ENCODE measurements at places on chromosomes 16 and 17.

DNA sequence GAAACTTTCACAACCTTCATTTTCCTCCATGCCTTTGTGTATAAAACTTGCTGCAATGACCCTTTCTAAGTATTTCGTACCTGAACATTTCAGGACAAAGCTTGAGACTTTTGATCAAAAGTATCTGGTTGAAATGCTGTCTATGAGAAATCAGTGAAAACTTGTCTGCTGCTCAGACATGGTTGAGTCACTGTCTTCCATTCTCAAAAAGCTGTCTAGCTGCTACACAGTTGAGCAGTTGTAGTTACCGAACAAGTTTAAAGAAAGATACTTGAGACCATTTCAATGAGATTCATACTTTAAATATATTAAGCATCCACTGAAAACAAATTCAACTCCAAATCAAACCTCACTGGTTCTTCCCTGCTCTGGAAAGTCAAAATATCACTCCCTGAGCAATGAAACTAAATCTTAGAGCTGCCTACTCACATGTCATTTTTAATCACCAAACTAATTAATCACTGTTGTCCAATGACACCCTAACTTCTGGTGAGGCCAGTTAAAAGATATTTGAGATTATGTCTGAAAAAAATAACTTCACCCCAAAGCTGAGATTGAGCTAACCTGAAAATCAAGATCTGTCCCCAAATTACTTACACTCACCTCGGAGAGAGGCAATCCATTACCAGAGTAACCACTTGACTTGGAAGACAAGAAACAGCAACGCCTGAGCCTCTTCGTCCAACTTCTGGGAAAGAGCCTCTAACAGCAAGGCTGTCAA lies 488 bp downstream of the TMEM100 start:
- DNase-seq: peak; percentile 49

- DNase-seq: no peak
Observed at GRCh38 chr16:75918109-75918508, 191.8 kb upstream of the CPHXL start.

DNA sequence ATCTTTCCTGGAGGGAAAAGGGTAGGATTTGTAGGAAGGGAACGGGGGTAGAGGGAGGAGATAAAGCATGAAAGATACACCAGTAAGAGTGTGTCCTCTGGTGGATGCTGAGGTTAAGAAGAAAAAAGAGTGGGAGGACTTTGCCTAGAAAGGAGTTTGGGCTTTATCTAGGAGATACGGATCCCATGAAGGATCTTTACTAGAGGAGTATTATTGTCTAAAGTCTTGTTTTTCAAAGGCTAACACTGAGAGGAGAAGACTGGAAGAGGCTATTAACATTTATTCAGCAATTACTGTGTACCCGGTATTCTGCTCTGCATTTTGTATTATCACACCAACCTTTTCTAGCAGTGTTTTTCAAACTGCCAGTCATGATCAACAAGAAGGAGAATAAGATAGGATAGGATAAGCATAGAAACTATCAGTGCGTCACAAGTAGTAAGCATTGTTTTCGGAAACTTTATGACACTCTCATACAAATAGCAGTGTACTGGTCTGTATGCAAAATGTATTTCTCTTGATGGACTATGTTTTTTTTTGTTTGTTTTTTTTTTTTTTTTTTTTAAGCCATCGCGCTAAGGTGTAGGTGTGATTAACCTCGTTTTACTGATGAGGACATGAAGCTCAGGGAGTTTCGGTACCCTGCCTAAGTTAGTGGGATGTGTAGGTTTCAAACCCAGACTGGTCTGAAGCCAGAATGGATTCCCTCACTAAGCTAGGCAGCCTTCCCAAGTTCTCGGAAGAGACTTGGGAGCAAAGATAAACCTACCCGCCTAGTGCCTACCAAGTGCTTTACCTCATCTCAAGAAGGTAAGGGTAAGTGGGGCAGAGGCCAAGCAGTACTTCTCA lies 1.3 kb upstream of the SP2 start:
- no peak for DNase-seq

DNA sequence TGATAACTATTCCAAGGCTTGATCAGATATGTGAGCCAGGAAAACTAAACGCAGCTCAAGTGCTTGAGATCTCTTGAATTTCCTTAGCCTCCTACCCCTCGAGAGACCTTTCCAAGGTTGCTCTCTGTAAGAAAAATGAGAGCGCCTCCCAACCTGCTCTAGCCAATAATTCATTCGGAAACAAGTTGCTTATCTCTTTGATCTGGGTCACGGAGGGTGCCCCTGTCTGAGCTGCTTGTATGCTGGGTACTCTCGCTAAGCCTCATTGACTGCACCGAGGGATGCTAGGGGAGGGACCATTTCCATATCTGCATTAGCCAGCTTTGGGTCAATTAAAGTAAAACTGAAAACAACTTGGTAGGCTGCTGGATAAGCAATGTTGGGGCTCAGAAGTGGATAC lies 70.1 kb upstream of the SHISA6 start:
- no peak for DNase-seq

GRCh38 chr16:77991701-77992100 lies 30.6 kb upstream of the CLEC3A start:
- DNase-seq: no peak

- DNase-seq: no peak
Observed at GRCh38 chr16:84237994-84238750, 1.6 kb downstream of the KCNG4 start.

DNA sequence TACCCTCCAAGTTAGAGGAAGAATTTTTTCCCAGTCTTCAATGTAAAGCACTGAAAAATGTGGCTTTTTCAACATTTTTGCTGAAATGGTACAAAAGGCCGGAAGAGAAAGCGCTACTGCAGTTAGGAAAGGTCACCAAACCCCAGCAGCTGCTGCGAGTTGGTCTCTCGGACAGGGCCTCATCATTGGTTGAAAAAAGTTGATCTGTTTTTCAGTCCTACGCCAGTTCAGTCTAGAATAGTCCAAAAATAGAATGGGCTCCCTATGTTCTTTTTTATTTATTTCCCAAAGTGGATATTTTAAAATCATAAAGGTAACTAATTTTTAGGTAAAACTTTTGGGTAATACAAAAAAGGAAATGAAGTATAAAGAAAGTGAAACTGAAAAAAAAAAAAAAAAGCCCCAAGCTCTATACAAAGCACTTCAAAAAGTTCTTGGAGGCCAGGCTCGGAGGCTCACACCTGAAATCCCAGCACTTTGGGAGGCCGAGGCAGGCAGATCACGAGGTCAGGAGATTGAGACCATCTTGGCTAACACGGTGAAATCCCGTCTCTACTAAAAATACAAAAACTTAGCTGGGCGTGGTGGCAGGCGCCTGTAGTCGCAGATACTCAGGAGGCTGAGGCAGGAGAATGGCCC lies 17.4 kb downstream of the ADAP2 start:
- DNase-seq: no peak

GRCh38 chr16:81558444-81559175 lies 114.0 kb downstream of the CMIP start:
- no peak for DNase-seq

Measured in foreskin fibroblast (primary cell).